ENCODE measurements at places on chromosomes 12 and 14. TPM values are rescaled to one million over a fixed set of nuclear protein-coding genes. Genes with fewer than 3 reads are reported as not detected.

- DNase-seq, result no peak
These were observed 32.5 kb downstream of the PPFIA2 start for GRCh38 chr12:81726634-81727033.

DNA sequence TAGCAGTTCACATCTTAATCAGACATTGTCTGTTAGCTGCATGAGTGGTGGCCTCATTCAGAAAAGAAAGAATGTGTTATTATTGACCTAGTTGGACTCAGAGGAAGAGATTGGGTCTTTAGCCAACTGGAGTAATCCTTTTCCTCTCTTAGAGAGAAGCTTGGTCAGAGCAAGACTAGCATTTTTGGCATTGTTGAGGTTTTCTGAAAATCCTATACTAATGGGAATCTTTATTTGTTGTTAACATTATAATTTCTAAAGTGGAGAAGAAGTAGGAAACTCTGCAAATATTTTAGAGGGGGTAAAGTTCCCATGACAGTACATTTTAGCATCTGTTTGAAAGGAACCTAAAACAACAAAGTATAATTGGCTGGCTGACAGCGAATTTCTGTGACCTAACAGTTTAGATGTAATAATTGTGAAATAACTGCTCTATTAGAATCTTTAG, 9.7 kb downstream of the TOX4 start:
- DNase-seq, result peak; percentile 84

DNA sequence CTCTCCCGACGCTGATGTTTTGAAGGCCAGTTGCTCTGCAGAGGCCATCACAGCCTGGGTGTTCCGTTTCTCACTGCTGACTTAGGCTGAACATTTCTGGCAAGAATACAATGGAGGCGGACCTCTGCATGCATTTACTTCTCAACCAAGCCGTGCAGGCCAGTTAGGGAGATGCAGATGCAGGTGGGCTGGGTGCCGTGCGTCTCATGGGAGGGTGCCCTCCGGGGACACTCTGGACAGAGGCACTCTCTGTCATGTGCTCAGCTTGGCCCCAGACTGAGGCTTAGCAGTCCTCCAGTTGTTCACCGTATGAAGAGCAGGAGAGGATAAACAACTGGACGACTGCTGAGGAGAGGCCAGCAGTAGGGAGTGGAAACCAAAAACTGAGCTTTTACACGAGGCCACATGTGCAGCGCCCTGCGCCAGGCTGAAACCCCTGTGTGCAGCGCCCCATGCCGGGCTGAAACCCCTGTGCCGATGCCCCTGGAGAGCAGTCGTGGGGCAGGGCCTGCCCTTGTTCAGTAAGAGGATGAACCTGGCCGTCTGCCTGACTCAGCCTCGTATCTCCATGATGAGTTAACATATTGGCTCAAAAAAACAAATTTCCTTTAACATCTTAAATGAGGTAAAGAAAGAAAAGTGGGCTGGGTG, 32.3 kb downstream of the DDX51 start:
- DNase-seq, result no peak

DNA sequence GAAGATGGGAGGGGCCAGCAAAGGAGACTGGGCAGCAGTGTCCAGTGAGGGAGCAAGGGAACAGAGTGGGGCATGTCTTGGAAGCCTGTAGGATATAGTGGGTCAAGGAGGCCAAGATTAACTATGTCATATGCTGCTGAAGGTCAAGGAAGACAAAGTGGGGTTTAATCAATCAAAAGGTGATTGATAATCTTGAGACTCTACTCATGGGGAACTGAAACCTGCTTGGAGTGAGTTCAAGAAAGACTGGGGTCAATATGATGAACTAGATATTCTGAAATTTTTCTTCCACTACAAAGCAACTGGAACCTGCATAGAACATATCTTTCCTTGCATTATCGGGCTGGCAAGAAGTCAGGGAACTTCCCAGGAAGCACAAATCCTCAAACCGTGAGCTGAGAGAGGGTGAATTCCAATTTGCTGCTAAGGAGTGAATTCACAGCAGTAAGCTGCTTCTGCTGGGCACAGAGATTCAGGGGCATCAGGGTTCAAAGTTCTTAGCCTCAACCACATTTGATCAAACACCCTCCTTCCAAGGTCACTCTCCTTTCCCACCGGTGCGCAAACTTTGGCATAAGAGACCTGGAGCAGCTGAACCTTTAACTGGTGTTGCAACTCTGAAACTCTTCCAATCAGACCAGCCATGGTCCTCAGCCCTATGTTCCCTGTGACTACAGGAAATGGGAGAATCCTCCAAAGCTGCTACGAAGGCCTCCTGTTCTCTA, 40.3 kb upstream of the DCD start:
- no peak for DNase-seq

DNA sequence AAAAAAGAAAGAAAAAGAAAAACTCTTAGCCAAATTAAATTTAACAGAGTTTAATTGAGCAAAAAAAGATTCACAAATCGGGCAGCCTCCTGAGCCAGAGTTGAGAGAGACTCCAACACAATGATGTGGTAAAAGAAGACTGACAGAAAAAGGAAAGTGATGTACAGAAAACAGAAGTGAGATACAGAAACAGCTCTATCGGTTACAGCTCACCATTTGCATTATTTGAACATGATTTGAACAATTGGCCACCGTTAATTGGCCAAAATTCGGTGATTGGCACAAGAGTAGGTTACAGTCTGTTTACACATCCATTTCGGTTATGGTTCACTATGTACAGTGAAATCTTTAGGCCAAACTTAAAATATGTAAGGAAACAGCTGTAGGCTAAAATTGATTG, 117.7 kb downstream of the SPTSSA start:
- no peak for DNase-seq

DNA sequence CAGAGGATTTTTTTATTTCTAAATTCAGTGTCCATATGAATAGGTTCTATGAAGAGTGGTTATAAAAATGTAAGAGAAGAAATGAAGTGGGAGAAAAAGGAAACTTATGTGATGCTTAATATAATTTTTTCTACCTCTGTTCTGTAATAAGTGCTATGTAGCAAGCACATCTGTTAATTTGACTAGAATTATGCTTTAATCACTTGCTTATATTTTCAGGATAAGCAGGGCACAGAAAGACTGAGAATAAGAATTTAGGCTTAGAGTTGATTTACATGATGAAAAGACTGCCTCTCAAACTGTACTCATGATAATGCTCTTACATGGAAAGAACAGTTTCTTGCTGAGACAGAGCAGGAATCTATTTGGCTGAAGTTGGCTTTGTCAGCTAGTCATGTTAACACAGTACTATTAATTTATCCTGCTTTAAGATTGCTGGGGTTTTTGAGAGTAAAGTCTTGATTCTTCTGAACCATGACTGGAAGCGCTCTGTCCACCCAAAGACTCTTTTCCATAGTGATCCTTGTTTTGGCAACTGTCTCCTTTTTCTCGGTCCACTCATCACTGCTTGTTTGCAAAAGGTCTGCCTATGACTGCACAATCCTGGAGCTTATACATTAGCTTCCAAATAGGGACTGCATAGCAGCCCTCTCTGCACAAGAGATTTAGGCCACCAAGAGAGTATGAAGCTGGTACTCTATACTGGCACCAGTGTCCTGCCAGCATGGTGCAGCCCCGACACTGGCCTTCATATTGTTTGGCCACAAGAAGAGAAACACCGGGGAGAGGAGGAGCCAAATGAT, 98.8 kb downstream of the AKAP6 start:
- no peak for DNase-seq

The PRKD1 gene
- total RNA-seq, result 11.3 TPM
